ENCODE measurements at places on chromosomes 6 and 20. TPM values are rescaled to one million over a fixed set of nuclear protein-coding genes. Genes with fewer than 3 reads are reported as not detected.

Gene RSPO3
- 1.1 TPM for total RNA-seq

Gene WFDC10B
- total RNA-seq: not detected

Gene MYBL2
- total RNA-seq: 5.7 TPM

Gene SLC22A16
- not detected for total RNA-seq

Gene GHRH
- total RNA-seq: not detected

Gene TCP11
- total RNA-seq: not detected

Gene CABLES2
- total RNA-seq: 1.9 TPM

Gene NRN1
- 0.83 TPM for total RNA-seq

Gene HLA-F
- total RNA-seq: 33.8 TPM

Gene CYP39A1
- 3.8 TPM for total RNA-seq

Gene SPINT3
- total RNA-seq: not detected

Gene C20orf96
- total RNA-seq: 2.6 TPM

Gene KIF25
- total RNA-seq: 0.28 TPM

DNA sequence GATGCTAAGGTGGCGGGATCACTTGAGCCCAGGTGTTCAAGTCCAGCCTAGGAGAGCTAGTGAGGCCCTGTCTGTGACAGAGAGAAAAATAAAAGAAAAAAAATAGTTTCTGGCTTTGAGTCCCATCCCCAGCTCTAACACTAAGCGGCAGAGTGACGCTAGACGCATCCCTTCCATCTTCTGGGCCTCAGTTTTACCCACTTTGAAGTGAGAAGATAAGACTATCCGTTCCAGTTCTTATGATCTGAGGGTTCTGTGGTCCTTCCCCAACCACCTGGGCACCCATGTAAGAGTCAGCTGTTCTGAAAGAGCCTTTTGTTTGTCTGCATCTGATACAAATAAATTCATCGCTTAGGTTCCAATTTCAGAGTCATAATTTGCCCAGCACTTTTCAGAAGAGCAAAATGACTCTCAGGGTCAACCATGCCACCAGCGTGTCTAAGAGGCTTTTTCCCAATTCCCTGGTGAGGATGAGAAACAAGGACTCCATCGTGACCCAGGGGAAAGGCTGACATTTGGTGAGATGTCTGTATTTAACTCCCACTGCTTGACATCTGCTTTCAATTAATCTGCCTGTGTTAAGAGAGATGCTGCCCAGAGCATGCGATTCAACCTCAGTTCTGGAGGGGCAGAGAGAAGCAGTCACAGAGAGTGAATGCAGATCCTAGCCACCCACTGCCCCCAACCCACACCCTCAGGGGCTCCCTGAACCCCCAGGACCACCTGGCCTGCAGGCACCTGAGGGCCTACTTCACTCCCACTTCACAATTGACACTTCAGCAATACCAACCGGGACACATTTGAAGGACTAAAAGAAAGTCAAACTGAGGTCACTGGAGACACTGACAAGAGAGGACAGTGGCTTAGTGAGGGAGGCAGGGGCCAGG is 131.6 kb upstream of the TOP1 start:
- no peak for DNase-seq

DNA sequence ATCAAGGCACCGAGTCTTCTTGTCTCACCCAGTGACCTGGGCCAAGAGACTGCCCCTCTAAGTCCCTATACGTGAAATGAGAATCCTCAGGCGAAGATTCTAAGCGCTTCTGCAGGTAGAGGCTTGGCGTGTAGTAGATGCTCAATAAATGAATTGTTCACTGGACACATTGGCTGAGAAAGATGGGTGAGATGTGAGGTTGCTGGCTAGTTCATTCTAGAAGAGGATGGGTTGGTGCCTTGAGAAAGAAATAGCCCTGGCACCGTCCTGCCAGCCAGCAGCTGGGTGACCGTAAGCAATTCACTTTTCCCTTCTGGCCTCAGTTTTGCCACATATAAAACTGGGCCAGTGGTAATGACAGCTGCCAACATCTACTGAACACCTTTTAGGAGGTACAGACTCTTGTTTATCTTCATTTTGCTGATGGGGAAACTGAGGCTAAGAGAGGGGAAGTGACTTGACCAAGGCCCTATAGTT is 1.4 kb downstream of the SRC start:
- no peak for DNase-seq

DNA sequence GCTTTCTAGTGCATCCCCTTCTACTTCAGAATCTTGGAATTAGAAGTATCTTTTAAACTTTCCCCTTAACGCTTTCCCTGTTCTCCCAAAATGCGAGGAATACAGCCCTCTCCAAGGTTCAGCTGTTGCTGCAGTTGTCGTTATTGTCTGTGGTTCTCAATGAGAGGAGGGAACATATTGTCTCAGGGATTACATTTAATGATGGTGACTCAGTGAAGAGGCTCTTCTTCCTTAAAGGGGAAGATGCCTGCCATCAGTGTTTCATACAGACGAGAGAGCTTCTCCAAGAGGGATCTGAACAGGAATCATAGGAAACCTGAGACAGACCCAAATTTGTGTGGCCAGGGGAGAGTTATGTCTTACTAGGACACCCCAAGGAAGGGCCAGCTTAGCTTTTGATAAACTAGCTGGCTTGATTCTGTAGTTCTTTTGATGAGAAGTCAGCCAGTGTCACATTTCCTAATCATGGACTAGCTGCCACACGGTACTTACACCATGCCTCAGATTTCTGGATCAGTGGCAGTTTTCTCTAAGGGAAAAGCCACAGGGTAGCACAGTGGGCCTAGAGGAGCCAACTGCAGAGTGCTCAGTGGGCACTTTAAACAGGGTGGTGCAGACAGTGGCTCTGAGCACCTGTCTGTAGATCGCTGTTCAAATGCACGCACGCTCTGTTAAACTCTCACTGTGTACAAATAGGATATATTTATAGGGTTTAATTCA is 59.7 kb upstream of the TMEM181 start:
- DNase-seq: no peak

- DNase-seq: no peak
Measured at GRCh38 chr6:64010010-64010409, 374.4 kb downstream of the PHF3 start.

- no peak for DNase-seq
Measured at GRCh38 chr20:24518515-24518914, 49.1 kb downstream of the SYNDIG1 start.

DNA sequence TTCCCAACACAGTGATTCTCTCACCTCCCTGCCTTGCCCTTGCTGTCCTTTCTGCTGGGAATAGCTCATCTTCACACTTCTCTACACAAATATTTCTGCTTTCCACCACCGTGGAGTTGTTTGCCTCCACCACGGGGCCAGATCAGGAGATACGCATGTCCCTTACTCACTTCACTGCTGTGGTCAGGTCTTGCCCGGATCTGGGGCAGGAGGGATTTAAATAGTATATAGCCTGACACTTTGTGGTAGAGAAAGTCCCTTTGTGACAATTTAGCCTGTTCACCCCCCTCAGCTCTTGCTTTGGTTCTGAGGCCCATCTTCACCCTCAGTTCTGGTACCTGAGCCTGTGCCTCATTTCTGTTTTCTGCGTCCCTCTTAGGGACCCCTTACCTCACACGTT is 92.6 kb upstream of the PREP start:
- no peak for DNase-seq

DNA sequence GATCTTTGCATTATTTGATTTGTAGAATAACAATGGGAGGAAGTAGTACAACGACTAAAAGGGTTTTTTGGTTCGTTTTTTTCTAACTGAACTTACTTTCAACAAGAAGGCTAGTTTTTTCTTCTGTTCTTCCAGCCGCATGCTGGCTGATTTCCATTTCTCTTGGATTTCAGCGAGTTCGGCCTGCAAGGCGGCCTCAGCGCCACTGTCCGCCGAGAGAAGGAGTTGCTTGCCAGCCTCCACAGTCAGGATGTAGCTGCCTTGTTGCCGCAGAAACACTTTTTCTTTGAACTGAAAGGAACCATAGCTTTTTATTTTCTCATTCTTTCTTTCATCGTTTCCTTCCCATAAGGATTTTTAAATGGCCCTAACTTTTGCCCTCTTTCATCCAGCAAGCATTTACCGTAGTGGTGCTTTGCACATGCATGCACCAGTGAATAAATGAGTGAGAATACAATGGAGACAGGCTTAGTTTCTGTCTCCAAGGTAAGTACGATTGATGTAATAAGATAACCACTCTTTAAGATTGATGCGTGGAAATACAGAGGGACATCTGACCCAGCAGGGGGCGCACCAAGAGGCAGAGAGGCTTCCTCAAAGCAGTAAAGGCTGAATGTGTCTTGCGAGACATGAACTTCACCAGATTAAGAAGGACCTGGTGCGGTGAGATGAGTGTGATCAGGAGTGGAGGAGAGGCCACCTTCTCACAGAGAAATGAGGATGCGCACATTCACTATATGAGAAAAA is 398.8 kb downstream of the ESR1 start:
- peak; percentile 18 for DNase-seq

- no peak for DNase-seq
Measured at GRCh38 chr6:164507206-164507940, 802.0 kb downstream of the C6orf118 start.

DNA sequence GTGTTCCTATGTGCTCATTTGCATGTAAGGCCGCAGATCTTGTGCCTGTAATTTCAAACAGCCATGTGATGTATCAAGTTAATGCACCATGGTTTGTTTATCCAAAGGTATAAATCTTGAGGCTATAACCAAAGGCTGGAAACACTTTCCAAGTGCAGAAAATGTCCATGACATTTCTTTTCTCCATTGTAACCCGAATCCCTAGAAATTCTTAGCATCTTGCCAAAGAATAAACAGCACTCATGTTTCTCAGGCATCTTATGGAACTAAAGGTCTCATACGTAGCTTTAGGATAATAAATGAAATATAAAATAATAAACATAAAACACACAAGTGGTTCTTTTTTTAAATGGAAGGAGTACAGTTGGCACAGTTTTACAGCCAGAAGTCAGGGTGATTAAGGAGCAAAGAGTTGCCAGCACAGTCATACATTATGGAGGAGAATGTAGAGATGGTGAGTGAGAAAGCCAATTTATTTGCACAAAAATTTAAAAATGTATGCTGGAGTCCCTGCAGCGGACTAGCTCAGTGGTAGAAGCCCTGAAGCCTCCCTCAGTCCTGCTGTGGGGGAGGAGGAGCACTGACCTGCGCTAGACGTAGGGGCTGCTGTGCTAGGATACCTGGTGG is 18.0 kb downstream of the CDH26 start:
- DNase-seq: no peak

- DNase-seq: peak; percentile 5
Measured at GRCh38 chr6:30260036-30260504, 46.9 kb upstream of the TRIM26 start.

- peak; percentile 14 for DNase-seq
Measured at GRCh38 chr20:35552914-35553313, 11.0 kb downstream of the ERGIC3 start.

- DNase-seq: no peak
Measured at GRCh38 chr6:43669922-43670622, 17.5 kb downstream of the MRPS18A start.

DNA sequence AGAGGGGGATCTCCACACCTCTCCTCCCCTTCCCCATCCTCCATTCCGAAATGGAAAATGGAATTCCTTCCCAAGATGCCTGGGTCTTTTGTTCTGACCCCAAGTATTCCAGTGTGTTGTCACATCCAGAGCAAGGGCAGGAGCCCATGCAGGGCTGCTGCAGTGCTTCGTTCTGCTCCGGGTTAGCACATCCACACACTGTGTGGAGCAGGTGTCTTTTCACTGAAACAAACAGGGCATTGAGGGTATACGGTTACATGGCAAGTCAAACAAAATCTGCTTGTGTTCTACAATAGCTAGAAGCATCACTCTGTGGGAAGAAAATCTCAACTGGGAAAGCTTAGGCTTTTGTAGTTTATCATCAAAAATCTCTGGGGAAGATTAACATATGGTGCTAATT is 56.9 kb downstream of the LYRM2 start:
- DNase-seq: no peak

Data from pancreas (tissue), 10 donors.